ENCODE measurements at places on chromosomes 1 and 21.
A peak's percentile ranks its signal among the peaks of the same experiment; 100 is the strongest.

DNA sequence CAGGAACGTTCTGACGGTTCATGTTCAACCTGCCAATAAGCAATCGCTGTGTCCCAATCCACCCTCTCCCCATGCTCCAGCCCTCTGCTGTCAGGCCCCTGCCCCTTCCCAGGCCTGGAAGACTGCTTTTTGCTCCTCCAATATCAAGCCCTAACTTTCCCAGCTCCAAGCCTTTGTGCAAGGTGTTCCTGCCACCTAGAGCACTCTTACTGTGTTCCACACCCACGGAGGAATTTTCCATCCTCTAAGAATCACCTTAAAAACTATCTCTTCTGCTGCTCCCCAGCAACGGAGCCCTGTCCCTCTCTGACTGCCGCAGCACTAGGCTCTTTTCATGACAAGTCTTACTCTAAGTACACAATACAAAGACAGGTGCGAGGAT lies 657.9 kb downstream of the AJAP1 start:
- DNase-seq = no peak

GRCh38 chr1:240591078-240591477 lies 20.9 kb downstream of the GREM2 start:
- no peak for DNase-seq

- no peak for DNase-seq
Measured at GRCh38 chr1:112888630-112889029, 67.4 kb downstream of the SLC16A1 start.

GRCh38 chr1:156705918-156706656 lies 704 bp upstream of the CRABP2 start:
- no peak for DNase-seq

GRCh38 chr1:2821966-2822620 lies 20.6 kb upstream of the TTC34 start:
- no peak for DNase-seq

- DNase-seq = peak; percentile 20
Measured at GRCh38 chr1:227318016-227318852, at the start of gene CDC42BPA. Gene CDC42BPA, minus strand, starts transcription at chr1:227318492. Its CDS starts 1,310 bp downstream, at chr1:227317182.

DNA sequence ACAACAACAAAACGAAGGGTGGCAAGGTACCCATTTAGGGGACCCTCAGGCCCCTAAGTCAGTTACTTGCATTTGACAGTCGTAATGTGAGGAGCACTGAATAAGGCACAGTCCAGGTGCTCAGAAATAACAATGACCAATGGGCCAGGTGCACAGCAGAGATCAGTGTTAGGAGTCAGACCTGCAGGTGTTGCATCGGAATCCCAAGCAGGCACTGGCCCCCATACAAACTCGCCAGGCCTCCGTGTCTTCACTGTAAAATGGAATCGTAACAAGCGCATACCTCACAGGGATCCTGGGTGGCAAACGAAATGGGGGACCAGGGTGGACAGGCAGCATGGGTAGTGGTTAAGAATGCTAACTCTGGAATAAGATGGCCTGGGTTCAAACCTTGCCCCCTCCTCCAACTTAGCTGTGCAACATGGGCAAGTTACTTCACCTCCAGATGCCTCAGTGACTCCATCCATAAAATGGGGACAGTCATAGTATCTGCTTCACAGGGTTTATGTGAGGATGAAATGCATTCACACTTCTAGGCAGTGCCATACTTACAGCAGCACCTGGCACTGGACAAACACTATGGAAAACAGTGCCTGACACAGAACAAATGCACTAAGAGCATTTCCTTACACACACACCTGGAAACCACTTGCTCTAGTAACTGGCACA lies 20.2 kb downstream of the RCAN1 start:
- no peak for DNase-seq

GRCh38 chr1:30731806-30732276 lies 8.5 kb upstream of the MATN1 start:
- DNase-seq = no peak

GRCh38 chr1:199751962-199752687 lies 275.4 kb upstream of the NR5A2 start:
- no peak for DNase-seq

DNA sequence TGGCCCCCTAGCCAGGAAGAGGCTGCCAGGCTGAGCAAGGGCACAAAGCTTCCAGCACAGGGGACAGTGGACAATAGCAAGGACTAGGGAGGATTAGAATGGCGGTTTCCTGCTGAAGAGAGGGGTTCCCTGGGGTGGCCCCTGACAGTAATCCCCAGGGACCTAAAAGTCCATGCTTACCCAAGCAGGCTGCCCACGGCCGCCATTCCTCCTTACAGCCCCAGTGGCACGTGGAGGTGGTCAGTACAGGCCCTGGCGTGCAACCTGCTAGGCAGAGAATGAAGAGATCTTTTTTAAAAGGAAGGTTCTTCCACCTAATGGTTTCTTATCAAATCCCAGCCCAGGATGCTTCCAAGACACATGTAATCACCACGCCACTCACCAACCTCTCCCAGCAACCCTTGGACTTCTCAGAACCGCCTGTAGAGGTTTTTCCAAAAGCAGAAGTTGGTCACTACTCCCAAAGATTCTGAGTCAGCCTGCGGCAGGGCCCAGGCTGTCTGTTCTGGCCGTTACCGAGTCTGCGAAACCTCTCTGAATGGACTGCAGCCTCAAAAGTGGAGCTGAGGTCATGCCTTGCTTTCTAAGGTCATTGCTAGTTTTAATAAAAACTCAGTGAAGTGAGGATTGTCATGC lies 926 bp downstream of the MRPL55 start:
- no peak for DNase-seq

DNA sequence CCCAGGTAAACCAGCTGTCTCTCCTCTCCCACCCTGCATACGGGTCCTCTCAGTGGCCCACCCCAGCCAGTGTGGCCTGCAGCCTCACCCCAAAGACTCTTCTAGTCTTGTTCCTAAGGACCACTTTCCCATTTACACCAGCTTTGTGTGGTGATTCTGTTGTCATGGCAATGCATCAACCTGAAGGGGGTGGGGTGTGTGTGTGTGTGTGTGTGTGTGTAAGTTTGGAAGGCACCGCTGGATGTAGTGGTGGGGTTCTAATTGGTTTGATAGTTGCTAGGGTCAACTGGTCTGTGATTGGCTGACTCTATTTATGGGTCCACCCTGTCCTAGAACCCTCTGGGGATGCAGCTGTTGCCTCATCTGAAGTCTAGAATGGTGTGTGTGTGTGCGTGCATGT lies 4.7 kb upstream of the CDK18 start:
- DNase-seq = no peak

DNA sequence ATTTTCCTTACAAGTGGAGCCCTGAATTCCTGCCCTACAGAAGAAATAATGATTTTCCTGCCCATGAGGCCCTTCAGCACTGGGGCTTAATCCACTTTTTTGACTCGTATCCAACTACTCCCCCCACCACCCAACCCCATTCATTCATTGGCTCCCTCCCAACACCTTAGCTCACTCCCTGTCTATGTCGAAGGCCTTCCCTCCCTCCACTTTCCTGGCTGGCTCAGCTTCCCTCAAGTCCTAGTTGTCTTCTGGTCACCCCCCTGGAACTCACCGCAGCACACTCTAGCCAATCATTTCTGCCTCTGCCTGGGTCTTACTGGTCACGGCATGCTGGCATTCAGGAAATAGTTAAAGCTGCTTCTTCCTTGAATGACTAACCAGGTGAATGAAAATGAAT lies 118.9 kb downstream of the PGBD5 start:
- peak; percentile 55 for DNase-seq

- no peak for DNase-seq
Measured at GRCh38 chr1:41749991-41750745, 168.6 kb downstream of the HIVEP3 start.

DNA sequence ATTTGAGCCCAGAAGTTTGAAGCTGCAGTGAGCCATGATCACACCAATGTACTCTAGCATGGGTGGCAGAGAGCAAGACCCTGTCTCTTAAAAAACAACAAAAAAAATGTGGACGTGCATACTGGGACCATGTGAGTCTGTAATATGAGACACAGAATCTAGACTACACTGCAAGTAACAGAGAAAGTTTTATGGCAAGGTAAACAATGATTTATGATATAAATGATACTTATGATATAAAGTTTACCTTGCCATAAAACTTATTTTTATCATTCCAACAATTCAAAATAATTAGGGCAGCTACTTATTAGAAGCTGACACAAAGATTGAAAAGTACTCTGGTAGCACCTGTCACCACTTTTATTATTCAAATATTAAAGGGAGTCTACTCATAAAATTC lies 34.7 kb downstream of the WDR26 start:
- DNase-seq = no peak

DNA sequence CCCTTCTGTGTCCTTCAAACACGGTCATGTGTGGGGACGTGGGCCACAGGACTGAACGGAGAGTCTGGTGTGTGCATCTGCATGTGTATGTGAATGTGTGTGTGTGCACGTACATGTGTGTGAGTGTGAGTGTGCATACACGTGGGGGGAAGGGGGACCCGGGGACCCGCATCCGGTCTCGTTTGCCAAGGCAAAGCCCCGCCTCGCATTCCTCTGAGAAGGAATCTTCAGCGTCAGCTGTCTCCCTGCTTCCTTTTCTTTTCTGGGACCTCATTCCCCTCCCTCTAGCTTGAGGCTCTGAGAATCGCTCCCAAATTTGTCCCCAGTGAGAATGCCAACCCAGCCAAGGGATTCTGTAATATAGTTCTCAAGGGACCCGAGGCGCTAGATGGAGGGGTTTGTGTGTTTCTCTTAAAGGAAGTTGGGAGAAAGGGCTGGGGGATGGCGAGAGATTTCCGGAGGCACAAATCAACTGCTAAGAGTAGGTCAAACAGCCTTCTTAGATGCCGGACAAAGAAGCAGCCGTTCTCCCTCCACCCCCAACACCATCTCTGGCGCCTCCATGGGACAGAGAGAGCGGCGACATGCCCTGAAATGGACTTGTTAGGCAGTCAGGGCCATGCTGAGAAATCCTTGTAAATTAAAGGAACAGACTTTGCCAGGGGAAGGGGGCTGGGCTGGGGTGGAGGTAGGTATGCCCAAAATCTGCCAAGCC lies 6.6 kb downstream of the IFFO2 start:
- DNase-seq = no peak

- no peak for DNase-seq
Measured at GRCh38 chr1:238681021-238681420, 705.3 kb upstream of the CHRM3 start.

- no peak for DNase-seq
Measured at GRCh38 chr1:15113146-15113545, 40.4 kb upstream of the TMEM51 start.

- DNase-seq = no peak
Measured at GRCh38 chr1:181726320-181727012, 243.1 kb downstream of the CACNA1E start.

DNA sequence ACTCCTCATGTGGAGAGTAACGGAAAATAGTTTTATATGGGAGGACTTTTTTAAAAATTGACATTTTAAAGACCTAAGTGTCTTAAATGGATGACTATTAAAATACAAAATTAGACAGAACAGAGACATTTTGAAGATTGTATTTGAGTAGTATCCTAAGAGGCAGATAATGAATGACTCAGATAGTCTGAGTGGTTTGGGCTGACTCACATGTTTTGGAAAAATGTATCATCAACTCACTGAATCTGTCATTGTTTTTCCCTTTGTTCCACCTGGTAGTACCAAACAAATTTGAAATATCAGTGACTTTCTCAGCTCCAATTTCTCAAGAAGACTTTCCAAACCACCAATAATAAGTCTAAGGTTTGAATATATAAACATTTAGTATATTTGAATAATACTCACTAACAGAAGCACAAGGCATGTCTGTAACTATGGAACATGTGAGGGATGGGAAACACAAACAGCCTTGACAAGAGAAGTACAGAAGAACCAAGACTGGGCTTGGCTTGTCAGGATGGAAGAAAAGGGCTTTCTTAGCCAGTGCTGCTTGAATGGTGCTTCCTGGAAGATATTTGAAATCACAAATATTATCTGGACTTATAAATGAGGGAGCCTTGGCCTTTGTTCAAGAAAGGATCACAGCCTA lies 90.6 kb downstream of the SGIP1 start:
- peak; percentile 37 for DNase-seq

DNA sequence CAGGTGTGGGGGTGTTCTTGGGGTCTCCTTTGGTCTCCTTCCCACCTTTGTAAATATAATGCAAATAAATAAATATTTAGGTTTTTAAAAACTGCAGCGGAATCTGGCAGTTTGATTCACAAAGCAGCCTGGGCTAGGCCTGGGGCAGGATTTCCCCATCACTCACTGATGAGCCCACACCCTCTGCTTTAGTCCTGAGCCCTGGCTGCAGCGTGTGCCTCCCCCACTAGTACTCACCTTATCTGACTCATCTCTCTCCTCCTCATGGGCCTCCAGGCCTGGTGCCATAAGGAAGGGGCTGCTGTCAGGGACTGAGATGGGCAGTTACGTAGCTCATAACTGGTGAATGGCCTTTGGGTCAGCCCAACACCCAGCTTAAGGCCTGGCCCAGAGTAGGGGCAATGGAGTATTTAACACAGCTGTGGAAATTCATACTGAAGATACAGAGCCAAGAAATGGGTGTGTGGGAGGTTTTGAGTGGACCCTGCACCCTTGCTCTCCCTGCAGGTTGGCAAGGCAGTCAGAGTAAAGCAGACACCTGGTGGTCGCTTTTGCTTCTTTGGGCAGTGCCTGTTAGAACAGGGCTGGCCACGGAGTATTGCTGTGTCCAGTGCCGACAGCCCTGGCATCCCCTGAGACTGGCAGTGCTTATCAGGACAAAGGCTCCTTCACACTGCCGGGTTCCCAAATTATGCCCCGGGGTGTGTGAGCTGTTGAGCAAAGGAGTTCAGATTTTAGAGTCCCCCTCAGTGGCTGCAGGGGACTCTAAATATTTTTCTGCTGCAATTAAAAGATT lies 39.7 kb downstream of the AZIN2 start:
- DNase-seq = no peak

DNA sequence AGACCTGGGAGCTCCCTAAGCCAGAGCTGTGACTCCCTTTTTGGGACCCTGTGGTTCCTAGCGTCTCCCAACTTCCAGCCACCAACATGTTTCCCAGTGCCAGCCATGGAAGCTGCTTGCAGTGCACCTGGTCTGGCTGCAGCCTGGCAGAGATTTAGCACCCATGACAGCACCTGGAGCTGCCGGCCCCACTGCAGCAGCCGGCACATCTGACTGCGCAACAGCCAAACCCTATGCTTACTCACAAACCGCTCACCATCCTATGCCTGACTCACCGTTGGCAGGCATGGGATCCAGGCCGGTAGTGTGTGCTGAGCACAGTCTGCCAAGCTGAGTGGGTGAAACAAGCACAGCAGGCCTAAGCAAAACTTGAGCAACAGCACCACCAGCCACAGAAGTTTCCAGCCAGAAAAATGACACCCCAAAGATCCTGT lies 435.9 kb upstream of the PRMT6 start:
- DNase-seq = peak; percentile 94

DNA sequence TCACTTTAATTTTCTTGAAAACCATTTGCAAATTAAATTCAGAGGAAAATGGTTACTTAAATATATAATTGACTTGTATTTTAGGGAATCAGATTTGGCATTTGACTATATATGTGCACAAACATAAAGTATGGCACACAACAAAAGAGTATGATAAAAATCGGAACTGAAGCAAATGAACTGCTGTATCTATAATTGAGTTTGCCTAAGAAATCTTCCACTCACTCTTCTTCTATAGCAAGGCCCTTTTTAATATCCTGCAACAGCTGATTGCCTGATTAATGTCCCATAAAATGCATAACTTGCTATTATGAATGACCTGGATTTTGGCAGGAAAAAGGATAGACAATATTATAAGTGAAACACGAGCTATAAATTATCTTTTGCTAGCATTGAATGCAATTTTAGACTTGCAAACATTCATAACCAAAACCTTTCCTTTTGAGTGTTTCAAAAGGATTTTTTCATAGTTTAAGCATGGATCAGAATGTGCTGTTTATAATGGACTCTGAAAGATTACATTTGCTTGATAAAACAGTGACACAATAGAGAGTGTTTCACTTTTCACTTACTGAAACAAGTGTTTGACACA lies 2204.3 kb downstream of the MRPL39 start:
- DNase-seq = no peak

GRCh38 chr1:7519861-7520395 lies 251.2 kb upstream of the VAMP3 start:
- DNase-seq = no peak
